ENCODE measurements at places on chromosomes 2 and 18.

- DNase-seq = no peak
Observed at GRCh38 chr18:52829876-52830405, 489.9 kb downstream of the DCC start.

- peak; percentile 4 for DNase-seq
Observed at GRCh38 chr2:5077479-5078089, 614.6 kb upstream of the SOX11 start.

- DNase-seq = no peak
Observed at GRCh38 chr18:22339913-22340312, 77.8 kb downstream of the CTAGE1 start.

DNA sequence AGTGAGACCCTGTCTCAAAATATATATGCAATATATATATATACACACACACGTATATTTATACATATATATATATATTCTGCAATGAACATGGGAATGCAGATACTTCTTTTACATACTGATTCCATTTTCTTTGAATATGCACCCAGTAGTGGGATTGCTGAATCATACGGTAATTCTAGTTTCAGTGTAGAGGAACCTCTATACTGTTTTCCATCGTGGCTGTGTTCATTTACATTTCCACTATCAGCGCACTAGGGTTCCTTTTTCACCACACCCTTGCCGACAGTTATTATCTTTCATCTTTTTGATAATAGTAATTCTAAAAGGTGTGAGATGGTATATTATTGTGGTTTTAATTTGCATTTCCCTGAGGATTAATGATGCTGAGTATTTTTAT is 52.3 kb upstream of the SLC39A10 start:
- no peak for DNase-seq

DNA sequence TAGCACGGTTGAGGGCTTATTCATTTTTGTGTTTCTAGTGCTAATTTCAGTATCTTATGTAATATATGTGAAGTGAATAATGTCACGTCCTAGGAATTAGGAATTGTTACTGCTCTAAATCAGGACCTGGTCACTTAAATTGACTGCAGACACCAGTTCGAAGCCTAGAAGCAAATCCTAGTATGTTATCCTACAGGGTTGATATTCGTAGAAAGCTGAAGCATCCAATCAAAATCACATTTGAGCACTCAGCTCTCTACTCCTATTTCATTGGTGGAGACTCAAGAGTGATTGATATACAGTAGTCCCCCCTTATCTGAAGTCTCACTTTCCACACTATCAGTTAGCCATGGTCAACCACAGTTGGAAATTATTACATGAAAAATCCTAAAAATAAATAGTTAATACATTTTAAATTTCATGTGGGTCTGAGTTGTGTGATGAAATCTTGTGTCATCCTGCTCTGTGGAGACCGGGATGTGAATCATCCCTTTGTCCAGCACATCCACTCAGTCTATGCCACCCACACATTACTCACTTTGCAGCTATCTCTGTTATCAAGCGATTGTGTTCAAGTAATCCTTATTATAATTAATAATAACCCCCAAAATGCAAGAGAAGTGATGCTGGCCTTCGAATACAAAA is 35.2 kb upstream of the SCN9A start:
- DNase-seq = peak; percentile 69

DNA sequence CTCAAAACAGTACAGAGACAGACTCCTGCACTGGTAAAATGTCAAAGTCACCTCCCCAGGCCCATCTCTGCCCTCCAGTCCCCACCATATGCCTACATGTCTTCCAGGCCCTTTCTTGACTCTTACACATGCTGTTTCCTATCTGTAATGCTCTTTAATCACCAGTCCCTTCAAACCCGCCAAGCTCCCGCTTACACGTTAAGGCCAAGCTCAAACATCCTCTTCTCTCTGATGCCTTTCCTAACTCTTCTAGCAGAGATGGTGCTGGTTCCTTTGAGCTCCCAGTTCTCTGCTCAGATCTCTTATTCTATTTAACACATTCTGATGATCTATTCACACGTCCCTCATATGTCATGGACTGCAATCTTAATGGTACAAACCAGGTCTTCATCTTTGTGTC is 5.0 kb downstream of the EVA1A start:
- no peak for DNase-seq

- DNase-seq = no peak
Observed at GRCh38 chr2:231930593-231931281, 4.5 kb upstream of the NPPC start.

DNA sequence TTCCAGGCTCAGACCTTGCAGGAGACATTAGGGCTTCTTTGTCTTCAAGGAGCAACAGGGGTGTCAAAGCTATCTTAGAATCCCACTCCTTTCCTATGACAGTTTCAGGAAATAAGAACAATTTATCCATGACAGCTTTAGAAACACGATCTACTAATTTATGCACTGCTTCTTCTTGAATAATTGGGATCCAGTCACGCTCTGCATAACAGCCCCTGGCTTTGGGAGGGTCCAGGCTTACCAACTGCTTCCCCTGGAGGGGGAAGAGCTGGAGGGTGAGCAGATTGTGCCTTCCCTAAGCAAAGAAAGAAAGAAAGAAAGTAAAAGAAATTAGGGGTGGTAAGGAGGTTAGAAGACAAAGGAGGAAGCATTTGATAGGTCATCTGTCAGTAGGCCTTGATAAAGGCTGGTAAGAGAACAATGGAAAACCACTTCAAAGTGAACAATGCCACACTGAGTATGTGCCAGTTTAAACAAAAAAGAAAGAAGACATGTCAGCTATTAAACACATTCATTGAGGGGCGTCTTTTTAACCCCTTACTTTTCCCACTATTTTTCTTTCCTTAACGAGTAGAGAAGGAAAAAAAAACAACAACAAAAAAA is 327.6 kb downstream of the DCC start:
- DNase-seq = no peak

DNA sequence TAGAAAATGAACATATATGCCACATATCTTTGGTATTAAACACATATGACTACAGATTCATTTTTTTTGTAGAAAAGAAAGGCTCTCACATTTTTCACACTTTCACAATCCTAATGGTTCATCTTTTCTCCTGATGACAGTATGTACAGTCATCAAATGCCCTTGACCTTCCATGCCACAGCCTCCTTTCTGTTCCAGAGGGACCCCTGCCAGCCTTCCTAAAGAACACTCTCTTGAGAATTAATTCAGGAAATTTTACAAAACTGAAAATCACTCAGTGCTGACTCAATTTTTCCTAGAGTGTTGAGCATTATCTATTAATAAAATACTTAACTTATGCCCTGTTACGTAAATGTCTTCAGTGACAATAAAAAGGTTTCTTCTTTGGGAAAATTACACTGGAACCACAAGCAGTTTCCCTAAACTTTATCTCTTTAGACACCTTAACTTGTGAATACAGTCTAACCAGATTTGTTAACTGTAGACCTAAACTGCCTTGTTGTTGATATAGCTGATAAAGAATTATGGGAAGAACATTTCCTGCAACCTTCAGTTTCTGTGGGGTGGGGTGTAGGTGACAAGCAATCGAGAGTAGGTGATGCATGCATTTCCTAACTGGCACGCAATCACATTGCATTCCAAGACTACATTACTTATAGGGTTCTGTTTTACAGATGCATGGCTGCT is 15.3 kb upstream of the ACOXL start:
- peak; percentile 20 for DNase-seq

DNA sequence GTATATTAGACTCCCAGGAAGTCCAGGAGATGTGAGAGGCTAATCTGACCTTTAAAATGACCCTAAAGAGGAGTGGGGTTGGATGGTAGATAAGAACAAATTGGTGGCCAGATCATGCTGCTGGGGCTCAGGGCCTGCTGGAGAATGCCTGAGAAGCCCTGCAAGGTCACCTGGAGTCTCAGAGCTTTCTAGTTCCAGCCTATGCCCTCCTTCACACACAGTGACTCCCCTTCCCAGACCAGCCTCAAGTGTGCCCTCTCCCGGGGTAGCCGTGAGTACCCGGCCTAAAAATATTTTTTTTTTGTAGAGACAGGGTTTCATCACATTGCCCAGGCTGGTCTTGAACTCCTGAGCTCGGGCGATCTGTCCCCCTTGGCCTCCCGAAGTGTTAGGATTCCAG is 44.2 kb upstream of the FZD5 start:
- DNase-seq = no peak

DNA sequence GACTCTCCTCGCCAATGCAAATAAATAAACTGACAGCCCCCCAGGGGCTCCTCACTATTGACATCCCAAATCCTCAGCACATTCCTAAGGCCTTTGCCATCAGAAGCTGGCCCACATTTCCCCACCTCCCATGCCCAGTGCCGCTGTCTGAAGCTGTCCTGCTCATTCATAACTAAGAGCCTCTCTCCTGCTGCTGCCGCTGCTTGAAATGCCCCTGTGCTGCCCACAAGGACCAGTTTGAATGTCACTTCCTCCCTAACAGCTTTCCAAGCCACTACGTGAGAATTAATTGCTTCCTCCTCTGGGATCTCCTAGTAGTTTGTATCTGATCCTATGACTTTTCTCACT is 151.6 kb upstream of the CAPN13 start:
- no peak for DNase-seq

GRCh38 chr2:213429516-213429915 is 145.3 kb downstream of the SPAG16 start:
- peak; percentile 2 for DNase-seq

- DNase-seq = peak; percentile 56
Observed at GRCh38 chr2:179837408-179837807, 24.0 kb downstream of the ZNF385B start.

- no peak for DNase-seq
Observed at GRCh38 chr2:141791521-141791920, 339.3 kb downstream of the LRP1B start.

- no peak for DNase-seq
Observed at GRCh38 chr18:67218556-67218955, 298.0 kb downstream of the DSEL start.

DNA sequence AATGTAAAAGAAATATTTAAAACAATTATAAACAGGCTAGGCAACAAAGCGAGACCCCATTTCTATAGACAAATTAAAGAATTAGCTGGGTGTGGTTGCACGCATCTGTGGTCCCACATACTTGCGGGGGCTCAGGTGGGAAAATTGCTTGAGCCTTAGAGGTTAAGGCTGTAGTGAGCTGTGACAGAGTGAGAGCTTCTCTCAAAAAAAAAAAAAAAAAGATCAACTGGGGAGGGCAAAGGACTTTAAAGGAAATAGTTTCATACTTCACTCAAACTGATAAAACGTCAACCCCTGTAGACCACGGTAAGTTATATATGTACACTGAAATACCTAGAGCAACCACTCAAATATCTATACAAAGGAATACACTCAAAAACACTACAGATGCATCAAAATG is 37.5 kb downstream of the MGAT4A start:
- no peak for DNase-seq

DNA sequence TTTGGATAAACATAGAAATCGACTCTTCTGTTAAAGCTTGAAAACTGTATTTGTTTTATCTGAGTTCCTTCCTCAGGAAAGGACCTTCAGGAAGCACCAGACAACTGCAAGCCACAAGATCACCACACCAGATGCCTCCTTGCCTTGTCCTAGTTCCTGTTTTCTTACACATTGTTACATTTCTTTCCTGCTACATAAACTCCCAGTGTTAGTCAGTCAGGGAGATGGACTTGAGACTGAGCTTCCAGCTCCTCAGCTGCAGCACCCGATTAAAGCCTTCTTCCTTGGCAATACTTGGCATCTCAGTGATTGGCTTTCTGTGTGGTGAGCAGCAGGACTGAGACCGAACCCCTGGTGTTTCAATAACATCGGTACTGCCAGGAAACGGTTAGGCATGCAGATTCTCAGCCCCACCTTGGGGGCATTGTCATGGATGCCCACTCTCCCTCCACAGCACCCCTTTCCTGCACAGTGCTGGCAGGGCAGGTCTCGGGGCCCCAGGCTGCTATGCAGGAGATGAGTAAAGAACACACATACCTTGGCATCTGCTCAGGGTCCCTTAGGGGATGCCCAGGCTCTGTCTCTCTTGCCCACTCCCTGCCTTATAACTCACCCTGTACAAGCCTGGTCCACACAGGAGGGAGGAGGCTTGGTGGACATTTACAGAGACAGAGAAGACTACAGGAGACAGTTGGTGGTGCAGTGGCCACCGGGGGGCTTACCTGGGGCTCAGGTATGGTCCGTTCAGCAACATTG is 32.6 kb downstream of the ANKMY1 start:
- DNase-seq = no peak

DNA sequence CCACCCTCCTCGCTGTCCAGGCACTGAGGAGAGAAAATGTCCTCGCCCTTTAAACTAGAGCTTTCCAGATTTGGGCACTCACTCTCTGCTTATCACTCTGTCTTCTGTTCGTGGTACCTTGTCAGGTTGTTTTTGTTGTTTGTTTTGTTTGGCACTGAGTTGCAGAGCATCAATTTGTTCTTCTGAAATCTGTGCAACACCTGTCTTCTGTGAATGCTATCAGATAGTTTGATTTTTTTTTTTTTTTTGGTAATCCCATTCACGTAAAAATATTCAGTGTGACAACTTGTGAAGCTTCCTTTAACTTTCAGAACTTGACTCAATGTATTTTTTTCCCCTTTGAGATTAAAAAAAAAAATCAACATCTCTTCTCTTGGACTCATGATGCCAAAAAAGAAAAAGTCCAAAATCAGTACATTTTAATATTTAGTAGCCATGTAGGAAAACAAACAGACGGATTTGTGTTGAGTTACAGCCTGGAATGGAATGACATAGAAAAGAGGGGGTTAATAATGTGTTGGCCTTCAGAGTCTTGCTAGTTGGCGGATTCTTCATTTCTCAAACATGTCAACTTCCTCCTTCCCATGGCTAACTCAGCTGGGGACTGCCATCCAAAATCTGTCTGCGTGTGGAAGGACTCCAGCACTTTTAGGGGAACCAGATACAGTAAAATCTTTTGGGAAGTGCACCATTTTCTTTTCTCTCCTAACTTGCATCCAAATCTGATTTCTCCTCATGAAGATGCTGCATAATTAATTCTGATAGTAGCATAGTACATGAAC is 1.6 kb downstream of the TMEM178A start:
- no peak for DNase-seq

DNA sequence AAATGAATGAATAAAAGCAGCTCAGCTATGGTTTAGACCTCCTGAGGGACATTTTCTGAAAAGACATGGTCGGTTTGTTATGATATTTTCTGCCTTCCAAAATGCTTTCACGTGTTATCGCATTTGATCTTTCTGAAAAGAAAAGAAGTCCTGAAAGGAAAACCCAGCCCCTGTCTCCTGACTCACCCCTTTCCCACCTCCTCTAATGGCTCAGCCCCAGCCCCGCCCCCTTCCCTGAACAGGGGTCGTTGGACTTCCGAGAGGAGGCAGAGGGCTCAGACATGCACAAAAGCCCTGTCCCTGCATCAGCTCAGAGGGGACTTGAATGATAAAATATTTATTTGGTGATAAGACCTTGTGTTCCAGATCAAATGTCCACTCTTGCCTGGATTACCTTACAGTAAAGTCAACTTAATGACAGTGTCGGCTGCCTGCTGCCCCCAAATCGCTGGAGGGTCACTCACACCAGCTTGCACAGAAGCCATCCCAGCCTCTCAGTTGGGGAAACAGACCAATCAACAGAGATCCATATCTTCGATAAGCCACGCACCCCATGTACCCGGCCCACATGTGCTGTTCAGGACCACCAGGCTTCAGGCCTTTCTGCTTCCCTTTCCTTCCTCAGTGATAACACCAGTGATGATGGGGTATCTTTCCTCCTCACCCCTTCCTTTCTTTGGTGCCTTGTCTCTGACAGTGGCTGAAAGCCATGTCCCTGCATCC is 69.6 kb downstream of the CLHC1 start:
- no peak for DNase-seq

Measured in RPMI7951 (cell line).